ENCODE measurements at places on chromosomes 7 and 10.

- no peak for DNase-seq
Observed at GRCh38 chr10:106874604-106874889, 290.0 kb downstream of the SORCS1 start.

DNA sequence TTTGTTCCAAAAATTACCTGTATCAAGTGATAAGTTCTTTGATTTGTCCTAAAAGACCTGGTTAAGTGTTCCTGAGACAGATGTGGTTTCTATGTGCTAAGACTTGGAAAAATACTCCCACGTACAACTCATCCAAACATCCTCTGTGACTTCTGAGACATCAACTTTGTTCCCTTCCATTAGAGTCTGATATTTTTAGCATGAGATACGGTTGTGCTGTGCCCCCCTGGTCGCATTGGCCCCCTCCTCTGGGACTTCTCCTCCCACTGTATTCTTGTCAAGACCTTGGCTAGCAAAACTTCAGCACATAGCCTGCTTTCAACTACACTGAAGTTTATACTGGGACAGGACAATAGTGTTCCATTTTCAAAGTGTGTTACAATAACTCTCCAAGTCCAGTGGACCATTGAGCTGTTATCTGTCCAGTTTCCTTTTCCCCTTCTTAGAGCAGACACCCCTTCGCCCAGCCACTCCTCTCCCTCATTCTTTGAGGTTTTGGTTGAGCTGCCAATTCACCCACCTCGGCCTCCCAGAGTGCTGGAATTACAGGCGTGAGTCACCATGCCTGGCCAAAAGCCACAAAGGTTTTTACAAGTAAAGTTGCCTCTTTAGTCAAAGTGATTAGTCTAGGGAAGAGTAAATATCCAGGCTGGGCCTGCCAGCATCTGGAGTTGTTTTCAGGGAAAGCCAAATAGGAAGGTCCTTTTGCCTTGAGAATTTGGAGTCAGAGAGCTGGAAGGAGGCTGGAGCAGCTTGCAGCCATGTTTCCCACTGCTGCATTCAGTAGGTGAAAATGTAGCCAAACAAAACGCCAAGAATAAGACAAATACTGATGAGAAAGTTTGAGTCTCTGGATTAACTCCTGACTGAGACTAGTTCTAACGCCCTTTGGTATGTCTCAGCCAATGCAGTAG, 17.8 kb upstream of the PDLIM1 start:
- DNase-seq = no peak

GRCh38 chr10:109027534-109028185, 895.7 kb downstream of the XPNPEP1 start:
- no peak for DNase-seq

- no peak for DNase-seq
Observed at GRCh38 chr7:155945670-155946325, 133.5 kb upstream of the SHH start.

Data from GM13976 (cell line).